Posterior cingulate gyrus (tissue), 11 donors: ENCODE measurements at places on chromosomes 16 and 17.

- DNase-seq = no peak
Measured at GRCh38 chr16:79769270-79769927, 168.9 kb upstream of the MAF start.

- DNase-seq = no peak
Measured at GRCh38 chr16:58345574-58346354, 46.5 kb upstream of the GINS3 start.

- peak; percentile 86 for DNase-seq
Measured at GRCh38 chr17:6713130-6713917, at the start of gene SLC13A5. Gene SLC13A5, minus strand, starts transcription at chr17:6713369. Its CDS starts 36 bp downstream, at chr17:6713333.

DNA sequence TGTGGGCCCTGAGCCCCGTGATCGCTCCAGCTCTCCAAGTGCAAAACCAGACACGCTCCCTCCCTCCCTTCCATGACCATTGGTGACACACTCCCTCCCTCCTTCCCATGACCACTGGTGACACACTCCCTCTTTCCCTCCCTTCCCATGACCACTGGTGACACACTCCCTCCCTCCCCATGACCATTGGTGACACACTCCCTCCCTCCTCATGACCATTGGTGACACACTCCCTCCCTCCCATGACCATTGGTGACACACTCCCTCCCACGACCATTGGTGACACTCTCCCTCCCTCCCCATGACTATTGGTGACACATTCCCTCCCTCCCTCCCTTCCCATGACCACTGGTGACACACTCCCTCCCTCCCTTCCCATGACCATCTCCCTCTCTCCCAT, 56.3 kb downstream of the LMF1 start:
- DNase-seq = no peak

DNA sequence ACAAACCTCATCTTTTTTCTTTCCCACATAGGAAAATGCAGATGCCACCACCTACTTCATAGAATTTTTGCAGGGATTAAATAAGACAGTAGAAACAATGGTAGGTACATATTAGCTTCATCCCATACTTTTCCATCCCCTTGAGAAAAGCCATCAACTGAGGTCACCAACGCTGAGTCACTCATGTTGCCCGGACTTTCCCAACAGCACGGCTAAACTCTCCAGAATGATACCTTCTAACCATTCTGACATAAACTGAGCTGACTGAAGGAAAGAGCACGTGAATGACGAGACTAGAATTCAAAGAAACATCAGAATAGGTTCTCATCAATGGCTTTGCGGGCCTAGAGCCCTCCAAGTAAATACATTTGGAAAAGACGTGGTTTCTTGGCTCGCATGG, 146.0 kb upstream of the RCVRN start:
- DNase-seq = no peak

DNA sequence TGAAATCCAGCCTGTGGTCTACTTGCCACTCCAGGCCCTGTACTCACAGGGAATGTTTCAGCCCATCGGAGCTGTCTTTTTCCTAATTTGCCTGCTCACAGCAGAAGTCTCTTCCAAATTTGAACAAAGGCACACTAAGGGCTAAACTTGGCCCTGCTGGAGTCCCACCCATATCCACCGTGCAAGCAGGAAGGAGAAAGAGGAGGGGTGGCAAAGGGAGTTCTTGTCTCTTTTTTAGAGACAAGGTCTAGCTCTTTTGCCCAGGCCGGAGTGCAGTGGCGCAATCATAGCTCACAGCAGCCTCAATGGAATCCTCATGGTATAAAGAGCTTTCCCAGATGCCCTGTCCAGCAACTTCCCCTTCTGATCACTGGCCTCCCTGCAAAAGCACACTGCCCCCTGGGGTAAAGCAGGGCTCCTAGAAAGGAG, 2.7 kb upstream of the PRM1 start:
- no peak for DNase-seq

DNA sequence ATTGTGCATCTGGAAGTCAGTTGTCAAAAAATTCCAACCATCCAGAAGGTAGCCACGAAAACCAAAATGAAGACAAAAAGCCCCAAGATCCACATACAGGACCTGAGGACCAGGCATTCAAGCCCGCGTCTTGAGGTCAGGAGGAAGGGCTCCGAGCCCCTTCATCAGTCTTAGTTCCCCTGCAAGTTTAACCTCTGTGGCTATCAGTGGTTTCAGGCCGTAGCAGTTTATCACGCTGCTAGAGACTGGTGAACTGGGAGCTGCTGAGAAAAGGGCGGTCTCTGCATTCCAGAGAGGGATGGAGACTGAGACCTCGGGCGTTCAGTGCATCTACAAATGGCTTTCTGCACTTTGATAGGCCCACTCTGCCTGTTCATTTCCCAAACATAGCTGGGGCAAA, 70.6 kb downstream of the IRF8 start:
- DNase-seq = no peak

- DNase-seq = peak; percentile 94
Measured at GRCh38 chr16:29816694-29817441, 916 bp downstream of the PAGR1 start.

DNA sequence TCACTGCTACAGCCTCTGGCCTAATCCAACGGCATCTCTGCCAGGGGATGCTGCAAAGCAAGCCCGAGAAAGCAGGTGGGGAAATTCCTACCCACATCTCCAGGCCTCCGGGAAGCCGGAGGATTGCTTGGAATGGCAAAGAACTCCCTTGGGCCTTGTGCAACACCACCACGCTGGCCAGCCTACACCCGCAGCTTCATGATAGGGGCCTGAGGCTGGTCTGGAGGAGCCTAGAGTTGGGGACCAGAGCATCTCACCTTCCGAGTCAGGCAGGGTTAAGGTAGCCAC, 20.3 kb downstream of the GGA3 start:
- peak; percentile 31 for DNase-seq

- DNase-seq = no peak
Measured at GRCh38 chr16:89300311-89300975, 82.9 kb downstream of the ZNF778 start.

DNA sequence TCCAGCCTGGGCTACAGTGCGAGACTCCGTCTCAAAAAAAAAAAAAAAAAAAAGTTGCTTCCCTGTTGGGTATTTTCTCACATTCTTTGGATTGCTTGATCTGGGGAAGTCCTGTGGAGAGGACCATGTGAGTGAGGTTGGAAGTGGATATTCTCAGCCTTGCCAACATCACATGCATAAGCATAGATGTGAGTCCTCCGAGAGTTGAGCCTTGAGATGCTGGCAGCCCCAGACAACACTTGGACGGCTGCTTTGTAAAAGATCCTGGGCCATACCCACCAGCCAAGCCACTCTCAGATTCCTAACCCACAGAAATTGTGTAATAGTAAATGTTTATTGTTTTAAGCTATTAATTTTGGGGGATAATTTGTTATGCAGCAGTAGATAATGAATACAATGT, 1570.0 kb upstream of the GOT2 start:
- no peak for DNase-seq

GRCh38 chr17:17965152-17965721, 7.0 kb downstream of the TOM1L2 start:
- DNase-seq = no peak

GRCh38 chr16:67437513-67437912, 6.6 kb downstream of the HSD11B2 start:
- DNase-seq = no peak

- DNase-seq = no peak
Measured at GRCh38 chr16:72172105-72173034, at the start of gene PMFBP1. Gene PMFBP1, minus strand, starts transcription at chr16:72172155. Its CDS starts 947 bp downstream, at chr16:72171208.

- DNase-seq = peak; percentile 40
Measured at GRCh38 chr17:42112552-42113176, at the start of gene DHX58. Gene DHX58, minus strand, starts transcription at chr17:42112714. Its CDS starts 822 bp downstream, at chr17:42111892.

DNA sequence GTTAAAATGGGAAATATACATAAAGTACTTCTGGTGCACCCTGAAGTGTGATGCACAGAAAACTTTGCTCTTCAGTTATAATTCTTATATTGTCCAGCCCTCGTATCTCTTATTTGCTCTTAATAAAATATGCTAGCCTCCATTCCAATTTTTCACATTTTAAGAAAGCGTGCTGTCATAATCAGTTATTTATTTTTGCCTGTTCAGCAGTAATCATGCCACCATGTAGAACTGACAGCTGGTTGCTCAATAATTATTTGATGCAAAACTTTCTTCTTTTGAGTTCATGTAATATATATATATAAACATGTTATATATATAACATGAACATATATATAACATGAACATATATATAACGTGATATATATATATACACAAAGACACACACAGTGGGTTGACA, 294.6 kb downstream of the CNTNAP4 start:
- DNase-seq = no peak

DNA sequence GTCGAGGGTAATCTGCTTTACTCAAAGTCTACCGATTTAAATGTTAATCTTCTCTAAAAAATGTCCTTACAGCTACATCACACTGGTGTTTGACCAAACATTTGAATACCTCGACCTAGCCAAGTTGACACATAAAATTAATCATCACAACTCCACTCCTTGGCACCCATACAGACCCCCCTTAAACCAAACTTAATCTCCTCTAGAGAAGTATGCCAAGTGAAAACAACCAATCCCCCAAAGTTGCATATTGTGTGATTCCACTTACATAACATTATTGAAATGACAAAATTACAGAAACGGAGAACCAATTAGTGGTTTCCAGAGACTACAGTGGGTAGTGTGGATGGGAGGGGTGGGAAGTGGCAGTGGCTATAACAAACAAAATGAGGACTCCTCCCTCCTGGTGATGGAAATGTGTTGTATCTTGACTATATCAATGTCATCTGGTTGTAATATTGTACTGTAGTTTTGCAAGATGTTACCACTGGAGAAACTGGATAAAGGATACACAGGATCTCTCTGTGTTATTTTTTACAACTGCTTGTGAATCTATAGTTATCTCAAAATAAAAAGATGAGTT, 39.4 kb downstream of the CAPNS2 start:
- DNase-seq = no peak

GRCh38 chr17:29982991-29983653, 41.7 kb downstream of the EFCAB5 start:
- DNase-seq = no peak

DNA sequence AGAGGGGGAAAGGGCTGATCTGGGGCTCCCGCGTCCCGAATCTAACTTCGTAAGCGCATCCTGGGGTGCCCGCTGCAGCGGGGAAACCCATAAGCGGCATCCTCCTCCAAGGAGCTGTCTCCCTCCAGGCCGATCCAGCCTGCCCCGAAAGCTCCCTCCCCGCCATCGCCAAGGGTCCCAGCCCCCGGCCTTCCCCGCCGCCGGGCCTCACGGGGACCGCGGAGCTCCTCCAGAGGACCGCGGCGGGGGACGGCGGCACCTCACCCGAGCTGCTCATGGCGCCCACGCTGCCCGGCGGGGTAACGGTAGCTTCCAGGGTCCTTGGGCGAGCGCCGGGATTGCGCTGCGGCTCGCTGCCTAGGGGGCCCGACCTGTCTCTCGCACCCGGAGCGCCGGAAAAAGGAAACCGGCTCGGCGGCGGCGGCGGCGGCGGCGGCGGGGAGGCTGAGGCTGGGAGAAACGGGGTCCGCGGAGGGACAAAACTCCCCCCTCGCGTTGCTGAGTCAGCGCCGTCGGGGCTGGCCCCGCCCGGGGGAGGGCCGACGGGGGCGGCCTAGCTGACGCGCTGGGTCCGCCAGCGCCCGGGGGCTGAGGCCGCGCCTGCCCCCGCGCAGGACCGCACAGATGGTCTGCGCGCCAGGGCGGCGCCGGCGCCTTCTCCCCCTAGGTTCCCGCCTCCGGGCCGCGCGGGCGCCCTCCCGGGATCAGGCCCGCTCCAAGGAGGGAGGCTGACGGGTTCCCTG, at the start of gene BLMH:
Gene BLMH (minus strand): TSS at position 402 of the 743 bp plus-strand sequence. CDS start 125 bp downstream, at position 277.
- DNase-seq = peak; percentile 74

GRCh38 chr17:77526728-77527350, 386.1 kb downstream of the SEC14L1 start:
- DNase-seq = no peak

DNA sequence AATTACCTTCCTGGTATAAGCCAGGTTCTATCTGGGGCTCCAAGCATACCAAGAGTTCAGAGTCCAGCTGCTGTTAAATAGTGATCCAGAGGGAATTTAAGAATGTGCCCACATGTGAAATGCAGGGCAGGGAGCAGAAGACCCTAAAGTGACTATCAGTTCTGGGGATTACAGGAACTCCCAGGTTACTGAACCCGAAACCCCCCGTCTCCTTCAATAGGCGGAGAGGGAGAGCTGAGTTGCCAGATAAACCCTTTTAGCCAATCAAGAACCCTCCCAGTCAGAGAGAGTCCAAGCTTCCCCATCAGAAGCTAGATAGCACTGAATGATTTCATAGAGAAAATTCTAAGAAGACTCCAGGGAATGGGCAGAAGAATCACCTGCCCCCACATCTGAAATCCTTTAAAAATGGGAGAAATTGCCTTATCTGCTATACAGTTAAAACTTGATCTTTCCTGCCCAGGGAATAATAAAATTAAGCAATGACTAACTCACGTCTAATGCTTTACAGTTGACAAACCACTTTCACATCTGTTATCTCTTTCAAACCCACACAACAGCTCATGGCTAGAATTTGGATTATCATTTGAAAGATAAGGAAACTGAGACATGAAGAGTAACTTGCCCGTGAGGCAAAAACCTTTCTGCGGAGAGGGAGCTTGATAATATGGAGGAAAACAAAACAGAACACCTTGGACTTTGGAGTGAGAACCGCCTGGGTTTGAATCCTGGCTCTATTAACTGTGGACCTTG, 10.2 kb downstream of the NOG start:
- DNase-seq = no peak

DNA sequence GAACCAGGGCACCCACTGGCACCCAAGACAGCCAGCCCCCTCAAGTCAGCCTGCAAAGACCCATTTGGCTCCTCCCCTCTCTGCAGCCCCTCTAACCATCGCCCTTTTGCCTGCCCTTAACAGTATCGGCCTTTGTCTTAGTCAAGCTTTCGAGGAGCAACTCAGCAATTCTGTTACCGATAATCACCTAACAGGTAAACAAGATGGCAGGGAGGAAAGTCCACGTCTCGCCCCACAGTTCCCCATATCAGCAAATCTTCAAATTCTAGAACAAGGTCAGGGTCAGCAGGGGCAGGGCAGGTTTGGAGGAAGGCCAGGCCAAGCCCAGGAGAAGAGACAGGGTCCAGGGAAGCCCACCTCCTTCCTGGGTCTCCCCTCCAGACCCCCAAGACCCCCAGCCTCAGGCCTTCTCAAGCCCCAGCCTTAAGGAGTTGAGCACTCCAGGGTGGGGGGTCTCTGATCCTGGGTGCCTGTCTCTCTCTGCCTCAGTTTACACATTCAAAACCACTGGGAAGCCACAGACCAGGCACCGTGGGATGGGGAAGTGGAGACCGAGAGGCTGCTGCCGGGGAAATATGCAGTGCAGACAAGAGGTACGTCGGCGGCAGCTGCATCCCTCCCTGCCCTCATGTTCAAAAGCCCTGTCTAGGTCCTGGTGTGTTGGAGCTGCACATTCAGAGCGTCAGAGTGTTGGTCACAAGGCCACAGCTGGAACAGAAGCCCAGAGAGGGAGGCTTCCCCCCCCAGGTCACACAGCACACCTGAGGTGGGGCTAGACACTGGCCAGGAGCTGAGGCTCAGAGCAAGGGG, 3.9 kb upstream of the OSGIN1 start:
- no peak for DNase-seq
